CD4-positive, alpha-beta T cell treated with Interferon alpha-2 for 1 hour (primary cell): ENCODE measurements at places on chromosomes 7 and 10.

- no peak for DNase-seq
Measured at GRCh38 chr10:22351131-22351703, 5.9 kb downstream of the SPAG6 start.

GRCh38 chr7:41629711-41630111 is 73.2 kb downstream of the INHBA start:
- DNase-seq: no peak

- DNase-seq: no peak
Measured at GRCh38 chr7:76354516-76354915, 4.3 kb downstream of the YWHAG start.

- peak; percentile 67 for DNase-seq
Measured at GRCh38 chr10:71383972-71384687, 12.6 kb upstream of the CDH23 start.

GRCh38 chr10:74292871-74293427 is 141.9 kb downstream of the ADK start:
- no peak for DNase-seq

GRCh38 chr10:101760510-101760909 is 15.4 kb downstream of the FGF8 start:
- DNase-seq: no peak

GRCh38 chr10:113292086-113292485 is 260.8 kb upstream of the HABP2 start:
- no peak for DNase-seq

GRCh38 chr7:2387897-2388636 is 15.3 kb upstream of the CHST12 start:
- DNase-seq: no peak

DNA sequence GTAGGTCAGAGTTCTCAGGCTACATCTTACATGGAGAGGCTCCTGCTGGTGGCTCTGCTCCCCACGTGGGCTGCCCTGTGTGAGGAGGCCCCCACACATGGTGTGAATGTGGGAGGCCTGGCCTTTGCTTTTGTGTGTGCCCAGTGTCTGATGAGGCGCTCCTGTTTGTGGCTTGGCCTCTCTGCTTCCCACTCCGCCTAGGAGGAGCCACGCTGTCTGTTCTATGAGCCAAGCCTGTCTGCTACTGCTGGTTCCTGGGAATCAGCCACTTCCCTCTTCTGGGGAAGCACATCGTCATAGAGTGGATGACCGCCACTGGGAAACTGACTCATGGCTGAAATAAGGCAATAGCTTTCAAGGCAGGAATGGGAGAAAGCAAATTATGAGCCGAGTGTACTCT is 87.1 kb downstream of the CYP26A1 start:
- no peak for DNase-seq

GRCh38 chr7:68321076-68321639 is 1277.1 kb upstream of the AUTS2 start:
- DNase-seq: no peak

DNA sequence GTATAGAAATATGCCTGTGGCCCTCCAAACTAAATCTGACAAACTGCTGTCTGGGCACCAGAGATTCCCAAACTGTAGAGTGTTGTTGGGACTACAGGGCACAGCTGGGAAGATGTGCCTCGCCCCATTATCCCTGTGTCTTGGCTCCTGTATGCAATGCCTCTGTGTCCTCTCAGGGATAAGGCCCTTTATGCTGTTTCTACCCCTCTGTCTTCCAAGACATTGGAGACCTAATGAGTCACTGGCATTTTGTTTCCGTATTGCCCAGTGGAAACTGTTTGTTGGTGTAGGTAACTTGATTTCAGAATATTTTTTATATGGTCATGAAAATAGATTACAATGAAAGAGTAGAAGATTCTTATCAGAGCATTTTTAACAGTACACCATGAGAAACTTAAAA is 183.2 kb downstream of the GLI3 start:
- no peak for DNase-seq

DNA sequence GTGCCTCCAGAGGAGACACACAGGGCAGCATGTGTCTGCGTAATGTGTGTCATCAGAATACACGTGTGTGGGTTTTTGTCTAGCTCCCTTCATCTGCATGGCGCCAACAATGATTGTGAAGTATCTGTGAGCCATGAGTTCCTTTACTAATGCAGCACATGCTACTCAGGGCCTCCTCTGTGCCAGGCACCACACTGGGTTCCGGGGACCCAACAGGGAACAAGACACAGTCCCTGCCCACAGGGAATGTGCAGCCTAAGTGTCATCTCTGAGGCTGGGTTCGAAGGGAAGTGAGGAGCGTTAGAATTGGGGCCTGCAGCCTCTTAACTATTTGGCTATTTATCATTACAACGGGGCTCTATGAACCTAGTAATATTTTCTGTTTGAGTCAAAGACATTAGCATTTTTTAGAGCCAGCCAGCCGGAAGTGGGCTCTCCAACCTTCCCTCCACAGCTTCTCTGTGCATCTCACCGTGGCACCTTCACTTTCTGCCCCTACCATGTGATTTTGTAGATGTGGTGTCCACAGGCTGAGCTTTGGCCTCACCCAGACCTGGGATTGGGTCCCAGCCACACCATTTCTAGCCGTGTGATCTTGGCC is 43.9 kb upstream of the SRGN start:
- no peak for DNase-seq

- DNase-seq: no peak
Measured at GRCh38 chr7:3825491-3825890, 524.4 kb downstream of the SDK1 start.

- DNase-seq: peak; percentile 16
Measured at GRCh38 chr7:66043681-66044497, 31.7 kb upstream of the ASL start.

DNA sequence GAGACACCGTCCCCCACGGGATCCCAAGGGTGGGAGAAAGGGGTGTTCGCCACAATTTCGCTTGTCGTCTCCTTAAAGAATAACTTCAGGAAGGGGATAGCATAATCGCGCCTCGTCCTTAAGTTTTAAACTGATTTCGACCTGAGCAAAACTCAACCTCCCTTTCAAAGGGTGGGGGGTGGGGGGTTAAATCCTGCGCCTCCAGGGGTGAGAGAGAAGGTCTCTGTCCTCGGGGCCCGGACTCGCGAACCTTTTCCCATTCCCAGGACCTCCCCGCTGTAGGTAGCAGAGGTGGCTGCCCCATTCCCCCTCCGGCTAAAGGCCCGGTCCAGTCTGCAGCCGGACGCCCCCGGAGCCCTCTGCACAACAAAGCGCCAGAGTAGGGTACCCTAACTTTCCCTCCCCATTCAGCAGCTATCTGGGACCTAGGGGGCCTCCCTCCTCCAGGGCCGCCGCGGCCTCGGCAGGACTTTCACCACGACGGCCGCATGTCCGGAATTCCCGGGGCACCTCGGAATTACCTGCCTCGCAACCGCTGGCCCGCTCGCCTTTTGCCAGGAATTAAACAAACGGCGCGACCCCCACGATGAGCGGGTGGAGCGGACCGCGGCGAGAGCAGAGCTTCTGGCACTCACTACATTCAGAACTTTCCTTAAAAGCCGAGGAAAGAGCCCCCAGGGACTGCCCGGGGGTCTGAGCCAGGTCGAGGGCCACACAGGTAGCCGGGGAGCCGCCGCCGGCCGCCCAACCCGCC is 1.7 kb downstream of the CDK6 start:
- no peak for DNase-seq

DNA sequence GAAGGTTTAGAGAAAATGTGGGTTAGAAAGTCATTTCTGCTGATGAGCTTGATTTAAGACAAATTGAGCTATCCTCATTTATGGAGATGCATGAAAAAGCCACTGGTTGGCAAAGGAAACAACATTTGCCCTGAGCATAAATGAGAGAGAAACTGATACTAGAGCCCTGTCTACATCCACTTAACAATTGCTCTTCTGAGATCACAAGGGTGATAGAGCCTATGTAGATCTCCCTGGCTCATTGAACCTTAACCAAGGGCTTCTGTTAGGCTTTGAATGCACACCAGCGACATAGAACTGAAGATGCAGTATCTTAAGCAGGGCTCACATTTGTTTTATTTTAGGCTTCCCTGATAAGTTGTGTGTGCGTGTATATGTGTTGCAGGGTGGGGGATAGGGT is 35.0 kb downstream of the GPR141 start:
- DNase-seq: no peak

DNA sequence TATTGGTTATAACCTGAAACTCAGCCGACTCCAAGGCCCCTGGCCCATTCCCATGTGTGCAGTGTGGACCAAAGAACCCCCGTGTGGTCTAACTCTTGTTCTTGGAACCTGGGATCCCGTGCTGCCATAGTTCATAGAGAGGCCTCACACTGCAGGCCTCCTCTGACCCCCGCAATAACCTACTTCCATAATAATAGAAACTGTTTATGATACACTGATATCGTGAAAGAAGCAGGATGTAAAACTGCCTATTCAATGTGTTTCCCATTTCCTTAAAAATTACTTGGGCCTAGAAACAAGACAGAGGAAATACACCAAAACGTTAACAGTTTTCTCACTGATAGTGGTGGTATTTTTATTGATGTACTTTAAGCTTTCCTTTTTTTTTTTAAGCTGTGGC is 109.2 kb upstream of the KDM7A start:
- DNase-seq: no peak

- DNase-seq: no peak
Measured at GRCh38 chr10:4456279-4456678, 369.7 kb upstream of the AKR1E2 start.

- DNase-seq: no peak
Measured at GRCh38 chr10:95814011-95814727, 58.2 kb downstream of the ENTPD1 start.

GRCh38 chr10:89163265-89163995 is 43.7 kb downstream of the CH25H start:
- DNase-seq: peak; percentile 77

DNA sequence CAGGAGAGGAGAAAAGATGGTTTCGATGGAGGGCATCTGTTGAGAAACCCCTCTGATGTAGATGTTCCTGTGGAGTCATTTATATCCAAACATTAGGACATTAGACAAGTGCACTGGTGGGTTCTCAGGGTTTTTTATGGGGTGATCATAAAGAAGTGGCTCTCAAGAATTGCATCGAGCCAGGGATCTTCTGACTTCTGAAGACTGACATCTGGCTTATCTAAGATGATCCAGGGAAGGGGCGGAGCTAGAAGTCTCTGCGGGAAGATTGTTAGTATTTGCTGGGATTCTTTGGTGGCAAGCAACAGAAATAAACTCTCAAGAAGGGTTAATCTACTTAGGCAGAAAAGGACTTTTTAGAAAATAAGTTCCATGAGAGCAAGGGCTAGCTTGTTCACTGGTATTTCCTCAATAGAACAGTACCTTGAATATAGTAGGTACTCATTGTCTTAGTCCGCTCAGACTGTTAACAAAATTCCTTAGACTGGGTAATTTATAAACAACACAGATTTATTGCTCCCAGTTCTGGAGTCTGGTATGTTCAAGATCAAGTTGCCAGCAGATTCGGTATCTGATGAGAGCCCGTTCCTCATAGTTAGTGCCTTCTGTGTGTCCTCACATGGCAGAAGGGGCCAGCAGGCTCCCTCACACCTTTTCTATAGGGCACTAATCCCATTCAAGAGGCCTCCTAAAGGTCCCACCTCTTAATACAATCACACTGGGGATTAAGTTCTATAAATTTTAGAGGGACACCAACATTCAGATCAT is 28.5 kb upstream of the SYPL1 start:
- no peak for DNase-seq

DNA sequence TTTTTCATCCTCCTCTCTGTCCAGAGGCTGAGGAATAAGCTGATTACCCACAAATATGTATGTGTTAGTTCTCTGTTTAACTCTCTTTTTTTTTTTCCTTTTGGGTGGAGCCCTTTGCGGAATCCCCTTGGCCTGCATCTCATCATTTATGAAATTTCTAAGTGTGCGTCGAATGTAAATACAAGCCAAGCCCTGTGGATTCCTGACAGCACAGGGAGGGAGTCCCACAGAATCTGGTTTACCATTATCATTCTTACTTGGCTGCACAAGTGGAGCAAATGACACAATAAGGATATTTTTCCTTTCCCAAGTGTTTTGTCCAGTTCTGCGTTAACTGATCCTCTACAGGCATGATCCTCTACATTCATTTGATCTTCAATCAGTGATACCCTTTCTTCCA is 11.4 kb downstream of the STK31 start:
- DNase-seq: no peak

- DNase-seq: no peak
Measured at GRCh38 chr7:36228039-36228438, 75.0 kb downstream of the EEPD1 start.

GRCh38 chr10:75553550-75553949 is 122.1 kb downstream of the LRMDA start:
- no peak for DNase-seq

DNA sequence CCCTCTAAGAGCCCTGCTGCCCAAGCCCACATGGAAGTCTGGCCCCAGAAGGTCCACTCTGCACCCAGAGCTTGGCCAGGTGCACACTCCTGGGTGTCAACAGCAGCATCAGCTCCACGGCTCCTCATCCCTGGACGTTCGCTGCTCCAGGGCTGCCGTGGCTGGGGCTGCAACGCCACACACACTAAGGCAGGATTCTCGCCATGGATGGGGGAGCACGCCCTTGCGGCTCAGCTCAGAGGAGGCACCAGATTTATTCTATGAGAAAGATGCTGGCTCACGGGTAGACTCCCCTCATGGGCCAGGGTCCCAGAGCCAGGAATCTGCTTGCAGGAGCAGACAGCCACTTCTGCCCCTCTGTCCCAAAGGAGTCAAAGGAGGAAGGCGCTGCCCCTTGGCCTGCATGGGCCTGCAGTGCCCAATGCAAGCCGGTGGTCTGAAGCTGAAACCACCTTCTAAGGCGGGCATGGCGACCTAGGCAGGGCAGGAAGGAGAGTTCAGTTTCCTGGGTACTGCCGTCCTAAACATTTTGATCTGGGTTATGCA is 42.1 kb downstream of the CFAP46 start:
- no peak for DNase-seq

DNA sequence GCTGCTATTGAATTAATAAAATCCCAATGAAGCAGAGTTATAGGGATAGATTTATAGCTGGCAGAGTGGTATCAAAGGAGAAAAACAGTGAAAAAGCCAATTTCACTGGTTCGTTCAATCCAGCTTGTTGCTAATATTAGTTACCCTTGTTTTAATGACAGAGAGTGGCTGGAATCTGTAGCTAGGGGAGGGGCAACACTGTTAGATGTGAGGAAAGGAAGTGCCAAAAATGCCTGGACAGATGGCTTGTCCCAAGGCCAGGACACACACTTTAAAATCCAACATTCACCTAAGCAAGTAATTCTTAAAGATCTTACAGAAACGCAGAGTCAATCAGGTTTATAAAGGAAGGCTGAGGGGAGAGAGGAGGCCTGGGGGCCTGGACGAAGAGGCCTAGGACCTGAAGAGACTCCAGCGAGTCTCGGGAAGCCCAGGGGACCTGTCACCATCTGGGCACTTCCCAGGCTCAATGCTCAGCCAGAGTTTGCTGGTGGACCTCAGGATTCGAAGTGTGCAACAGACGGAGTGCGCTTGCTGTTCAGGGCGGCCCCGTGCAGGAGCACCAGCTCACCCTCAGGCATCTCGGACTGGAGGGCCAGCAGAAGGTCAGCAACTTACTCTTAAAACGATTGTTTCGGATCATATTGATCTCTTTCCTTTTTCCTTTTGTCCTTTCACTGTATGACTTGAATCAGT is 36.7 kb downstream of the TMEM248 start:
- DNase-seq: no peak
